Fibroblast of the conjunctiva (primary cell): ENCODE measurements at places on chromosomes 12 and 14.

DNA sequence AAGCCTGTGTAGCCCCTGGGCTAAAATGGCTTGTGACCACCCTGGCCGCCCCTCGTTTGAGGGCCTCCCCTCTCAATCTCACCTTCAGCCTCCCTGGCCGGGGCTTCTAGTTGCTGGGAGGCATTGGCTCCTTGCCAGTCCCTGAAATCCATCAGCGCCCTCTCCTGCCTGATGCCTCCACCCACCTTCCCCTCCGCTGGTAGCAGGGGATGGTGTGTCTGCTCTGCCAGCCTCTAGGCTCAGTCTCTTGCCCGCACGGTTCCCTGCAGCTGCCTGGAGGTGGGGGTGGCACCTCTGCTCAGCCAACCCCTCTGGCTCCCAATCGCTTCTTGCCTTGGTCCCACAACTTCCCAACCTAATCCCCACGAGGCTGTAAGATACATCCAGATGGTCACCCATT is 167.9 kb downstream of the PHETA1 start:
- DNase-seq, result no peak

DNA sequence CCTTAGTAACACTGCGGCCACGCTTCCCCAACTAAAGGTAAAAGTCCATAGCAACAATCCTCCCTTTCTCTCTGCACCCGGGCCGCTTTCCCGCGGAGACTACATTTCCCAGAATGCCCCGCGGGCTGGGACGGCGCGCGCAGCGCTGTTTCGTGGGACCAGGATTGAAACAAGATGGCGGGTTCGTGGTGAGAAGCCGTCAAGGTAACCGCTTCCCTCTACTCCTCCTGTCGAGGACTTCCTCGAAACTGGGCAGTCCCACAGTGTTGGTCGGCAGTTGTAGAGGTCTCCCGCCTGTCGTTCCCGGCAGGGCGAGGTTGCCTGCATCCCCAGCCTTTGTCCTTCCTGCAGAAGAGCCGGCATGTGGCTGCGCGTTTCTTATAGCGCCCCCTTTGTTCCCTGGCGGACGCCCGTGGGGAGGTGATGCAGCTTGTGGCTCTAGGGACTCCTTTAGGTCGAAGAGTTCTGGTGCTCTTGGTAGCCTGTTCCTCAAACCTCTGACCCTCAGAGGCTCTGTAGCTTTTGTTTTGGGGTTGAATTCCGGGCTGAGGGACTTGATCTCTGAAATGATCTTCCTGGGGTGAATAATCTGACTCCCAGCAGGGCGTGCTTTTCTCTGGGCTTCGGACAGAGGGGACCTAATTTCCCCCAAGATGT is at the start of gene MRPL42:
MRPL42 (plus strand) TSS at position 164 of the 657 bp plus-strand sequence. CDS start 1,772 bp downstream, outside the sequence.
- DNase-seq, result peak; percentile 53

- no peak for DNase-seq
Measured at GRCh38 chr14:102479107-102479506, 30.5 kb downstream of the ANKRD9 start.

DNA sequence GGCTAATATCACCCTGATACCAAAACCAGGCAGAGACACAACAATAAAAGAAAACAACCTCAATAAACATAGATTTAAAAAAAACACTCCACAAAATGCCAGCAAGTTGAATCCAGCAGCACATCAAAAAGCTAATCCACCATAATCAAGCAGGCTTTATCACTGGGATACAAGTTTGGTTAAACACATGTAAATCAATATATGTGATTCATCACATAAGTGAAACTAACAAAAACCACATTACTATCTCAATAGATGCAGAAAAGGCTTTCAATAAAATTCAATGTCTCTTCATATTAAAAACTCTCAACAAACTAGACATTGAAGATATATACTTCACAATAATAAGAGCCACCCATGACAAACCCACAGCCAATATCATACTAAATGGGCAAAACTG is 17.0 kb upstream of the TAS2R14 start:
- DNase-seq, result no peak

- DNase-seq, result peak; percentile 5
Measured at GRCh38 chr14:105204206-105204930, 23.3 kb upstream of the NUDT14 start.

DNA sequence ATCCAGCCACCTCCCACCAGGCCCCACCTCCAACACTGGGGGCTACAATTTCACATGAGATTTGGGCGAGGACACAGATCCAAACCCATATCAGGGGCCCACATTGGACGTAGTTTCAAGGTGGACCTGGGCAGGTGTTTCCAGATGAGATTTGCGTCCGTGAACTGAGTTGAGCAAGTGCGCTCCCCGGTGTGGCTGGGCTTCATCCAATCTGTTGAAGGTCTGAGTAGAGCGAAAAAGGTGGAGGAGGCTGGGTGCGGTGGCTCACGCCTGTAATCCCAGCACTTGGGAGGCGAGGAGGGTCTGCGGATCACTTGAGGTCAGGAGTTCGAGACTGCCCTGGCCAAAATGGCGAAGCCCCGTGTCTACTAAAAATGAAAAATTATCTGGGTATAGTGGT is 4.9 kb upstream of the GLT1D1 start:
- DNase-seq, result no peak

DNA sequence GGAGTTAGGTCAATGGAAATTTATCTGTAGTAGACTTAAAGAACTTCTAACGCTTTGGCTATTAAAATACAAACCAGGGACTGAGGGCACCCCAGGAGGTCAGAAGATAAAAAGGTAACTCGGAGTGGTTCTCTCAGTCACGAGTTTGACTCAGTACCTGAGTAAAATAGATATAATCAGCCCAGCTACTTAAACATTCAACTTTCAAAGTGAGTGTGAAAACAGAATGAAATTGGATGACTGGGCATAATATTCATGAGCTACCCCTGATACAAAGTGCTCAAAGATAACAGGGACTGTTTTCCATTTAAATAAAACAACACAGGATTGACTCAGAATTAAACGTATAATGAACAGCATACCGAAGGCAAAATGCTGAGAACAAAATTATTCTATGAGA is 75.0 kb downstream of the FOXN3 start:
- DNase-seq, result no peak

GRCh38 chr14:106838991-106839769 is 1312.8 kb downstream of the TMEM121 start:
- no peak for DNase-seq

GRCh38 chr14:32561520-32561919 is 232.4 kb downstream of the AKAP6 start:
- no peak for DNase-seq

GRCh38 chr12:1776170-1776921 is 44.0 kb upstream of the LRTM2 start:
- peak; percentile 62 for DNase-seq

DNA sequence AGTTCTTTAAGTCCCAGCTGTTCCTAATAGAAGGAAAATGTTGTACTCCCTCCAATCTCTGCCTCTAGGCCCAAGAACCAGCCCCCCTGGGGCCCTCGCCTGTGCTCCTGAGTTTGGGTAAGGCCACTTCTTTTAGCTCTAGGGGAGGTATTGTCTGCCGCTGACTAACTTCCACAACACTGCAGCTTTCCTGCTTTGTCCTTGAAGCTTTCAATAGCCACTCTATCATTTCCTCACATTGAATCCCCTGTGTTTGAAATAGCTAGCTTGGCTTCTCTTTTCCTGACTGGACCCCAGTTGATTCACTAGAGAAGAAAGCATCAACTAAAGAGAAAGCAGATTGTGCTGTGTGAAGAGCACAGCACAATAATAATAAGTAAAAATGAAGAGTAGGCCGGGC is 28.8 kb downstream of the KRT80 start:
- DNase-seq, result no peak

- no peak for DNase-seq
Measured at GRCh38 chr12:117596968-117597367, 235.5 kb upstream of the NOS1 start.

DNA sequence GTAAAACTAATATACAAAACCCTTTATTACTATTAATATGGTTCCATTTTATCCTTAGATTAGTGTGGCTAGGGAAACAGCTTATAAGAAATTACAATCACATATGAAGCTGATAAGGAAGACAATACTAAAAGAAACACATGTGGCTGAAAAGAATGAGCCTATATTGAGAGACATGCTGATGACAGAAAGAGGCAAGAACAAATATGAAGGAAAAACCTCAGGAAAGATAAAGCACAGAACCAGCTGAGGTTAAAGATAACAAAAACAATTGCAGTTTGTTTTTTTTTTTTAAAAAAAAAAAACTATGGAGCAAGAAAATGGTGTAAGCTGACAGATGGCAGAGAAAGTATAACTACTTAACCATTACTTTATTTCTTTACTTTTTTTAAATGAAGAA is 69.2 kb upstream of the OSBPL8 start:
- no peak for DNase-seq

DNA sequence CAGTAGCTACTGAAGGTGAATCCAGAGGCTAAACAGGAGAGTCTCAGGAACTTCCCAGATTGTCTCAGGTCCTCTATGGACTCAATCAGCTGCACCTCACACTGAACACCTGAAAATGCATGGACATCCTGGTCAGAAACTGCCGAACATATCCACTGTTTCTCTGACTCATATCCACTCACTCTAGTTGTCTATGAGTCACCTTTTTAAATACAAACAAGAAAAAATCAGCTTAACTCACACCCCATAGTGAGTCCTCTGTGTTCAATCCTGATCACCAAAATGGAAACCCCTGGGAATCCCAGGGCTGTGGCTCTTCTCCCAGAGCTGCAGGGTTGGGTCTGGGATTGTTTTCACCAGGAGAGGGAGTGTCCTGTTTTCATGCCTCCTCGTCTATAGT is 556.7 kb downstream of the TMEM121 start:
- DNase-seq, result no peak

DNA sequence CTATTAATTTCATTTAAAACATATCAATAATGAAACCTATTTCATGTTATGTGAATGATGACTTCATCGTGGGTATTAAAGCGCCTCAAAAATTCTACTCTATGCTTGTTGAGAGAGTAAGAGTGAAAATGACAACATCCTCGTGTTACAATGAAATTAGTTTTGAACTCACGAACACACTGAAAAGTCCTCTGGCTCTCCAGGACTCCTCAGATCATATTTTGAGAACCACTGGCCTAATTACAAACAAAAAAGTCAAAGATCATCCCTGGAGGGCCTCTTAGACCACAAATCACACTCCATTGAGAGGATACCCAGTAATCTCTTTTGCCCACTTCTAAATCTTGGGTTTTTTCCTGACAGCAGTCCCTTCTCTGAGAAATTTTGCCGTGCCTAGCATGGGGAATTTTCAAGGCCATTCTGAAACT is 19.1 kb downstream of the DAAM1 start:
- DNase-seq, result no peak

DNA sequence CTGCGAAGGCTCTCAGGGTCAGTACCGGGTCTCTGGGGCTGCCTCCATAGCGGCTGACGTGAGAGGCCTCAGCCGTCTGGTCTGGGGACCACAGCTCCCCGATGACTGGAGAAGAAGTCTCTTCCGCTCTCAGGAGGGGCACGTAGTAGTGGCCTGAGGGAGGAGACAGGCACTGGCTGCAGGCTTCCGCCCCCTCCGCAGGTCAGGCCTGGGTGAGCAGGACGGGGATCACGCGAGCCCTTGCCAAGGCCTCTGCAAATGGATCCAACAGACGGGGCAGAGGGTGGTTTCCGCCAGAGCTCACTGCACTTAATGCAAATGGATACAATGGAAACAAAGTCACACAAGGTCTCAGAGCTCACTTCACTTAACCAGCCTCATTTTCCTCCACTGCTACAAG is 24.7 kb downstream of the ANKLE2 start:
- DNase-seq, result no peak

- DNase-seq, result no peak
Measured at GRCh38 chr12:88935856-88936255, 355.6 kb upstream of the KITLG start.

- no peak for DNase-seq
Measured at GRCh38 chr12:79618848-79619404, 71.8 kb downstream of the PAWR start.

DNA sequence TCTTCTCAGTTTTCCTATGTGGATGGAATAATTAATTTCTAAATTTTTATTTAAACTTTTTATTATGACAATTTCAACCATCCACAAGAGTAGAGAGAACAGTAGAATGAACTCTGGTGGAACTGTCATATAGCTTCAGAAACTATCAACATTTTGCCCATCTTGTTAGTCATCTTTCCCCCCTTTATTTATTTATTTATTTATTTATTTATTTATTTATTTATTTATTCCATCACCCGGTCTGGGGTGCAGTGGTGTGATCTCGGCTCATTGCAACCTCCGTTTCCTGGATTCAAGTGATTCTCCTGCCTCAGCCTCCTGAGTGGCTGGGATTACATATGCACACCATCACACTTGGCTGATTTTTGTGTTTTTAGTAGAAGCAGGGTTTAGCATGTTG is 23.5 kb downstream of the ADCK1 start:
- DNase-seq, result no peak

- no peak for DNase-seq
Measured at GRCh38 chr12:48067250-48067938, 38.5 kb downstream of the SENP1 start.

DNA sequence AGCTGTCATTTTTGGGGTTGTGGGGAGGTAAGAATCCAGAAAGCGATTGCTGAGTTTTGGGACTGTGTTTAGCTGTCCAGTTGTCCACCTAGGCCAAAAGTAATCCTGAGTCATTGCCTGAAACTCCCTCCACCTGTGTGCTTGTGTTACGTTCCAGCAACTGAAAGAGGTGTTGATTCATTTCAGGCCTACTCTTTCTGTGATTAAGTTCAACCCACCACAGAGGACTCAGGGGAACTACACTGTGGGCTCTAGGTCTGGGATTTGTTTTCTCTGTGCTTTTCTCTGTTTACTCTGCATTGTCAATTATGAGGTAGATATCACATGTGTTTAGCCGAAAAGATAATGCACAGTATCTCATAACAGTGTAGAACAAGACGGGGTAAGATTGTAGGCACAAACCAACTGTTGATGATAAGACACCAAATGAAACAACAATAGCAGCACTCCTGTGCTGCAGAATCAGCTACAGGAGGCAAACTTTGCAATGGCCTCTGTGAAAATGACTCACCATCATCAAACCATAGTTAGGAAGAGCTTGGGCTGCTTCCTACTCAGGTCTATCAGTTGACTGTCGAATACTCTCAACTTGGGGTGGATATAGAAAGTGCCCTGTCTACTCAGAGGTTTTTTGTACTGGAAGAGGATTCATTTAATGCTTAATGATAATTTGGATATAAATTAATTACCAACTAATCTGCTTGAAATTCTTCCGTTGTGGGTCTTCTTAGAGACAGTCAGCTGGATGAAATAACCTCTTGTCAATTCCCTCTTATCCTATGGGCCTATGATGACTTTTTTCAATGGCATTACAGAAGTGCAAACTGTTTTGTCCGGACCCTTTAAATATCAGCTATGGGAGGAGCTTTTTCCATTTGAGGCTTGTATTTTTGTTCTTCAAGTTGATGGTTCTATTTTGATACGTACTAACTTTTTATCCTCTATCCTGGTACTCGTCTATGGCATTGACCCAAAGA is 385.9 kb downstream of the BMP4 start:
- no peak for DNase-seq

GRCh38 chr12:41230756-41231155 is 42.6 kb downstream of the PDZRN4 start:
- DNase-seq, result no peak

DNA sequence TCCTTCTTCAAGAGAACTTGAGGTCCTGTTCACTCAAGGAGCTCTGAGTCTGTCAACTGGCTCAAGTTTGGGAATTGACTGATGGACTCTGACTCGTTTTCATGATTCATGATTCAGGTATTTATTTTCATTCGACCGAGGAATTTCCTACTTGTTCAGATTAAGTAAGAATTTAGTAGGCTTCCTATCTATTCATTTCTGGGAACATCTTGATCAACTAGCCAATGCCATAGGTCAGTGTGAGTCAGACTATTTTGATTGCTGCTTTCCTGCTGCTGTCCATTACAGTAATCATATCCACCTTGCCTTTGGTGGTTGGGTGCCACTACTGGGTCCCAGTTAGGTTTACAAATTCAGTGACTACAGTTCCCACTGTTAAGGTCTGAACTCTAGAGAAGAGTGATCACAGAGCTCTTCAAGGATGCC is 6.1 kb downstream of the FAM186A start:
- peak; percentile 80 for DNase-seq
